AG04449 (cell line): ENCODE measurements at places on chromosomes 11 and 22.

DNA sequence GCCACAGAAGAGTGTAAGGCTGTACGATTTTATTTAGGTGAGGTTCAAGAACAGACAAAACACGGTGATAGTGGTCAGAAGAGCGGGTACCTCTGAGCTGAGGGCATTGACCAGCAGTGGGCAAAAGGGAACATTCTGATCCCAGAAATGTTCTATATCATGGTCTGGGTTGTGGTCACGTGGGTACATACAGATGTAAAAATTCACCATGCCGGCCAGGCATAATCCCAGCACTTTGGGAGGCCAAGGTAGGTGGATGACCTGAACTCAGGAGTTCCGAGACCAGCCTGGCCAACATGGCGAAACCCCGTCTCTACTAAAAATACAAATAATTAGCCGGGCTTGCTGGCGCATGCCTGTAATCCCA is 31.1 kb upstream of the GCAT start:
- DNase-seq: no peak

- DNase-seq: no peak
Observed at GRCh38 chr22:44200451-44200850, 19.7 kb downstream of the PARVG start.

- DNase-seq: no peak
Observed at GRCh38 chr22:42078469-42079318, 806 bp upstream of the SMDT1 start.

DNA sequence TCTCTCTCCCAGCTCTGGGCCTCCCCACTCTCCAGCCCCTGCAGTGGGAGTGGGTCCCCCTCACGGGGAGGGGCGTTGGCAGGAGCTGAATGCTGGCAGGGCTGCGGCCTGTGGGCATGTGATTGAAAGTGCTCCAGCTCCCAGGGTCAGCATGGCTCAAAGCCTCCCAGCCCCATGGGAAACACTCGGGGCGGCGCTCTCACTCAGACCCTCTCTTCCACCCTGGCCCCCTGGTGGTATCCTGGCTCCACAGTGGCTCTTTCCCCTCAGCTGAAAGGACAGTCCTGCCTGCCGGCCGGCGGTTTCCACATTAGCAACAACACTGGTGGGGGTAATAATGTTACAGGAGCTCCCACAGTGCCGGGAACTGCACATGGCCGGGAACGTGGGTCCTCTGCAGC is 35.5 kb downstream of the POLR3H start:
- DNase-seq: no peak
